ENCODE measurements at places on chromosomes 3 and 15. TPM values are rescaled to one million over a fixed set of nuclear protein-coding genes. Genes with fewer than 3 reads are reported as not detected.

GRCh38 chr15:78716651-78717050, 75.6 kb upstream of the CHRNB4 start:
- no peak for DNase-seq

GRCh38 chr15:39253552-39253951, 327.3 kb upstream of the THBS1 start:
- DNase-seq: no peak

DNA sequence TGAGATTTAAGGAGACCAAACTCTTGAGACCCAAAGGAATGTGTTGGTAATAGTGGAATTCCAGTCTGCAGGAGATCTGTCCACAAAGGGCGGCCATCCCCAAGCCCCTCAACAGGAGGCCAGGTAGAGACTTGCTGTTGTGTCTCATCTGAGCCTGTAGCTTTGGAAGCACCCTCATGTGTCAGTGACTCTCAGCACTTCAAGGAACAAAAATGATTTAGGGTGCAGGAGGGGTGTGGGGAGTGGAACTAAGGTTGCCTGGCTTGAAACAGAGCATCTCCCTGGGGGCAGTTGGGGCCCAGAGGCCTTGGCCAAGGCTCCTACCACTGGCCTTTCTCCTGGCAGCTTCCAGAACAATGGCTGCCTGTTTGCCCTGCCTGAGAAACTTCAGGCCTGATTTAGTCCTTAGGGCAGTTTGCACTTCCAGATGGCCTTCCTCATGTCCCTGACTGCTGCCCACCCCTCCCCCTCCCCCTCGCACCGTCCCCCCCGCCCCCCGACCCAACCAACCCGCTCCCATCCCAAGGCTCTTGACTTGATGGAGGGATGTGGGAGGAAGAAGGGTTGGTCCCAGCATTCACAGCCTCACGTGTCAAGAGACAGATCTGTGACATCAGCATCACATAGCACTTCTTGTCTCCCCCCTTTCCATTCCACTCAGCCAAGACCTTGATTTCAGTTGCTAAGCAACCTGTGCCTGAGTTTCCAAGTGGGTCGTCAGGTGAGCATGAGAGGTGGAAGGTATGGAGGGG, 77.1 kb downstream of the CORO2B start:
- no peak for DNase-seq

CD200 gene
- 144 TPM for total RNA-seq

SMAD6 gene
- 0.40 TPM for total RNA-seq

ADAMTS17 gene
- 1.1 TPM for total RNA-seq

CLRN1 gene
- total RNA-seq: not detected

DET1 gene
- 2.1 TPM for total RNA-seq

All from activated CD4-positive, alpha-beta T cell treated with anti-CD3 and anti-CD28 coated beads, Interleukin-2, amount 10 ng/mL, durations not matched to agents 24 days and 14 days (primary cell).